ENCODE measurements at places on chromosomes 3 and 15.

- no peak for DNase-seq
Measured at GRCh38 chr3:53836084-53836872, 9.9 kb downstream of the CHDH start.

- no peak for DNase-seq
Measured at GRCh38 chr15:62569460-62570404, 404.6 kb upstream of the C2CD4B start.

GRCh38 chr3:126017362-126017761 is 48.4 kb downstream of the ROPN1B start:
- no peak for DNase-seq

GRCh38 chr3:117105686-117106085 is 396.1 kb downstream of the TUSC7 start:
- no peak for DNase-seq

GRCh38 chr3:108202834-108203233 is 19.4 kb downstream of the IFT57 start:
- no peak for DNase-seq

- peak; percentile 22 for DNase-seq
Measured at GRCh38 chr3:155079746-155080487, at the start of gene MME. Gene MME, plus strand, starts transcription at chr3:155080319. Its CDS starts 3,849 bp downstream, at chr3:155084168.

DNA sequence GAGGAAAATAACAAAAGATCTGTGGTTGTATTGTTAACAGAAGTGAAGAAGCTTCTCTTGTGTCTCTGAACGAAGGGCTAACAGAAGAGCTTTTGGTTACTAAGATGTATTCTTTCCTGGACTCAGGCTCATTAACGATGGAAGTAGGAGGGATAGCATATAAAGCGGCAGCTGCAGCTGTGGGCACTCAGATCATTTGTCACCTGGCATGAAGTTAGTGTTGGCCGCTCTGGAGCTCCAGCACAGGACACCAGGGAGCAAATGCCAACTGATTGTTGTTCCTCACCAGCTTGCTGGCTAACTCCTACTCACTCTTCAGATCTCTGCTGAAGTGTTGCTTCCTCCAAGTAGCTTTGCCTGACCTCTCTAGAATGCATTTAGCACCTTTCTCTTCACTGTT is 15.5 kb upstream of the SLITRK3 start:
- no peak for DNase-seq

DNA sequence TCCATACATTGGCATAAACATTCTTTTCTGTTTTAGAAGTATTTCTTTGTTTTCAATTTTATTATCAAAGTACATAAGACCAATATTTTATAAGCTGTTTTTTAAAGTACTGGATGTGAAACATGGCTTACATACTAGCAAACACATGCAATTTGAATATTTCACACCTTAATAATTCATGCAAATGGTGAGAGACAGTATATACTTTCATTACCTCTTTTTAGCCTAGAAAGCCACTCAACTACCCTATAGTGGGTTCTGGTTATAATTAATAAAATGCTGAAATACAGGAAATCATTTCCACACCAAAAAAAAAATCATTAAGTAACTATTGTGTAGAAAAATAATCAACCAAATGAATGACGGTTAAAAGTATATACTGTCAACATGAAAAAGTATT is 38.5 kb upstream of the MELTF start:
- no peak for DNase-seq

- DNase-seq = no peak
Measured at GRCh38 chr3:182393830-182394367, 399.4 kb upstream of the ATP11B start.

Measured in activated B cell treated with CpG ODN at 0.5 μM for 24 hours (primary cell).